ENCODE measurements at places on chromosomes 1 and 21. TPM values are rescaled to one million over a fixed set of nuclear protein-coding genes. Genes with fewer than 3 reads are reported as not detected.

DNA sequence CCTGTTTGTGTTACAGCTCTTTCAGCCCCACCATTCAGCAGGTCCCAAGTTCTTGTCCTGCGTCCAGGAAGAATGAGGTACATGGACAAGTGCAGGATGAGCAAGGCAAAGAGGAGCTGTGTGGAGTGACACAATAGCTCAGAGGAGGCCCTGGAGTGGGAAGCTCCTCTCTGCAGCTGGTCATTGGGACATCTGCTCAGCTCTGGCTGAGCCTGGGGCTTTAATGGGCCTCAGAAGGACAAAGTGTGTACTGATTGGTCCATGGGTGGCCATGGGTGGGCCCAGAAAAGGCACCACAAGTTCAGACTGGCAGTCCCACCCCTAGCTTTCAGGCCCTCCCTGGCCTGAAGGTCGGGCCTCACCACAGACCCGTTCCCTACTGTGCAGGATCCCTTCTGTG, 14.7 kb upstream of the HYI start:
- DNase-seq, result no peak

- no peak for DNase-seq
Measured at GRCh38 chr1:211415700-211416099, 76.3 kb downstream of the RD3 start.

GRCh38 chr1:32338637-32339145, 2.7 kb upstream of the MARCKSL1 start:
- DNase-seq, result no peak

DNA sequence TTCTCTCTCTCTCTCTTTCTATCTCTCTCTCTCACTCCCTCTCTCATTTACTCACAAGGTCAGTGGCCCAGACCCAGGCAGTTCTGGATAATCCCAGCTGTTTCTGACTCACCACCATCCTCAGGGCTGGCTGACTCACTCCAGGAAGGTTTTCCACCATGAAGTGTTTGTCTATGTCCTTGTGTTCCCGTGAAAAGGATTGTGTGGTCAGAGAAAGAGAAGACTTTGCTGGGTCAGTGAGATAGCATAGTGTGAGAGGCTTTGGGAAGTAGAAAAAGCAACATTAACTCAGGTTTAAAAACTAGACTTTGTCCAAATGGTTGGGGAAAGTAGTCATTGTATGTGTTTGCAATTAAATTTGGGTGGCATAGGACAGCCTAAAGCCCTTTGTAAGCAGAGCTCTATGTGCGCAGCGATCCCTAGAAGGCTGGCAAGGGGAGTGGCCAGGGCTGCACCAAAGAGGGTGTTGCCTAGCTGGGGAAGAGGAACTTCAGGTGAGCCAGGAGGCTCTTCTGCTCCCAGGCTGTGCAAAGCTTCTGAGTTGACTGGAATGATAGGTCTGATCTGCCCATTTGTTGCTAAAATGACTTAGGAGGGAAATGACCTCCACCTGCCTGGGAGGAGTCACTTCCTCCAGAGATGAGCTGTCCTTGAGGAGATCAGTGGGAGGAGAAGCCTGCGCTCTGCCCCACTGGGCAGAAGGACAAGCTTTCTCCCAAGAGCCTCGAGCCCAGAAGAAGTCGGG, 4.9 kb upstream of the CAPN2 start:
- no peak for DNase-seq

The CELA2B gene
- total RNA-seq, result not detected

- no peak for DNase-seq
Measured at GRCh38 chr1:179313004-179313403, 19.4 kb downstream of the SOAT1 start.

The SAMD13 gene
- 0.73 TPM for total RNA-seq

The EDEM3 gene
- 23.0 TPM for total RNA-seq

DNA sequence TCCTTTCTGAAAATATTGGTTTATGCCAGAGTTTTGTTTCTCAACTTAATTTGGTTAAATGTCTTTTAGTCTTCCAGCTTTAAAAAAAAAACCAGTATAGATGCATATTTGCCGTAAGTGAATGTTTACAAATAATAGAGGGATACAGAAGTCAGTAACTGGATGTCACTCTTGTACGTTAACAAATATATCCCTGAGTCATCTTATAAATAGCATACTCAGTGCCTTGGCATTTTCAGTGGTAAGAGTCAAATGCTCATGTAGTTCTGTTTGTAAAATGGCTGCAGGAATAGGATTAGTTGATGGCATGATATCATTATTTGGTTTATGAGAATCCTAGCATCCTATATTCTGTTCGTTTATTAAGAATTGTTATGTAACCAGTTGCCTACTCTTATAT, 55.4 kb downstream of the SPEN start:
- no peak for DNase-seq

- no peak for DNase-seq
Measured at GRCh38 chr1:31239653-31240241, at the start of gene NKAIN1. TSS of gene NKAIN1 (minus strand) at chr1:31239887. CDS start at chr1:31239547, 340 bp downstream.

The CDCP2 gene
- total RNA-seq, result 0.09 TPM

The DENND2C gene
- total RNA-seq, result 0.29 TPM

The EVA1B gene
- total RNA-seq, result 23.9 TPM

The PRKAA2 gene
- not detected for total RNA-seq

DNA sequence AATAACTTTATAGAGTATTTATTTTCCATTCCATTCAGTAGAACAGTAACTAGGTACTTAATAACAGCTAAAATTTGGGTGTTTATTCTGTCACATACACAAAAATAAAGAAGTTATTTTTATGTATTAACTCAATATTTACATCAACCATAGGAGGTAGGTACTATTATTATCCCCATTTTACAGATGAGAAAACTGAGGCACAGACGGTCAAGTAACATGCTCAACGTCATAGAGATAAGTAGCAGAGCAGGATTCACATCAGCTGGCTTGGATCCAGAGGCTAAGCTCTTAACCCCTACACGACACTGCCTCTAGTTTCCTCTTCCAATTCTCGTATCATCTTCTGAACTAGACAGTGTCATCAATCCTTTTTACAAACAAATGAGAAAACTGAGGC, 9.3 kb downstream of the ZBTB21 start:
- no peak for DNase-seq

Data from activated CD8-positive, alpha-beta memory T cell treated with anti-CD3 and anti-CD28 coated beads, Interleukin-2, amount 10 ng/mL, durations not matched to agents 7 days and 5 days (primary cell).